ENCODE measurements at places on chromosomes 3 and 15. TPM values are rescaled to one million over a fixed set of nuclear protein-coding genes. Genes with fewer than 3 reads are reported as not detected.

FBXO40 gene
- under 0.01 TPM for total RNA-seq

KLHL40 gene
- total RNA-seq: not detected

SCG5 gene
- 3.2 TPM for total RNA-seq

CCR2 gene
- total RNA-seq: not detected

SLC27A2 gene
- total RNA-seq: 0.61 TPM
